Stimulated activated memory B cell treated with anti-CD40 and anti-IgM and Interleukin-4, amounts not matched to agents 10 μg/mL and 1 μg/mL and 100 μg/mL, for 72 hours (primary cell): ENCODE measurements at places on chromosomes 1 and 21.

DNA sequence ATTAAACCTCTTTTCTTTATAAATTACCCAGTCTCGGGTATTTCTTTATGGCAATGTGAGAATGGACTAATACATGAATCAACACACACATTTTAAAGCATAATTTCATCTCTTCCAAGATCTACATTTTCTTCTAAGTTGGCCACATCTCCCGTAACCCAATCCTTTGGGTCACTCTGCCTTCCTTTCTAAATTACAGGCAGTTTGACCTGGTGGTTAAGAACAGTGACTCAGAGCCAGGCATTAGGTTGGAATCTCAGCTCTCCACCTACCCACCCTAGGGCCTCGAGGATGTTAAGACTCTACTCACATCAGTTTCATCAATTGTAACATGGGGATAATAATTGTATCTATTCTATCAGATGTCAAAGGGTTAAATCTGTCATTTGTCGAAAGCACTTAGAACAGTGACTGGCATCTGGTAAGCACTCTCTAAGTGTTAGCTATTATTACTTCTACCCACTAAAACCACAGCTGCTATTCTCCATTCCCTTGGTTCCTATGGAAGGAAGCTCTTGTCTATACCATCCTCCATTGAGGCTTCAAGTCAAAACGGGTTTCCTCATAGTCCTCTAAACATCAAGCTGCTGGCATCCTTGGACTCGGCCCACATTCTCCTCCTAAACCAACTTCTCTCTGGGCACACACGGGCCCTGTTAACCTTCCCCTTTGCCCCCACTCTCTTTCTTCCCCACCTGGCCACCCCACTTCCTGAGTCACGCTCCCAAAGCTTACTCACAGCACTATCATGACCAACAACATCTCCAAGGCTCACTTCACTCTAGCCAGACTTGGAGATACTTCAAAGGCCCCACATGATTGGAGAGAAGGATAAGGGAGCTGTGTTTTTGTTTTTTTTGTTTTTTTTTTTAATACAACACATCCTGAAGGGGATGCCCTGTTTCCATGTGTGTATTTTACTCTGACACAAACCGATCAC, 116.9 kb downstream of the TGFBR3 start:
- H3K4me1 ChIP-seq, result no peaks in the 10 kb centered on the region
- no peaks in the 10 kb centered on the region for H3K36me3 ChIP-seq
- no peak overlapping the region for H3K27ac ChIP-seq
- no peak overlapping the region for H3K4me3 ChIP-seq

DNA sequence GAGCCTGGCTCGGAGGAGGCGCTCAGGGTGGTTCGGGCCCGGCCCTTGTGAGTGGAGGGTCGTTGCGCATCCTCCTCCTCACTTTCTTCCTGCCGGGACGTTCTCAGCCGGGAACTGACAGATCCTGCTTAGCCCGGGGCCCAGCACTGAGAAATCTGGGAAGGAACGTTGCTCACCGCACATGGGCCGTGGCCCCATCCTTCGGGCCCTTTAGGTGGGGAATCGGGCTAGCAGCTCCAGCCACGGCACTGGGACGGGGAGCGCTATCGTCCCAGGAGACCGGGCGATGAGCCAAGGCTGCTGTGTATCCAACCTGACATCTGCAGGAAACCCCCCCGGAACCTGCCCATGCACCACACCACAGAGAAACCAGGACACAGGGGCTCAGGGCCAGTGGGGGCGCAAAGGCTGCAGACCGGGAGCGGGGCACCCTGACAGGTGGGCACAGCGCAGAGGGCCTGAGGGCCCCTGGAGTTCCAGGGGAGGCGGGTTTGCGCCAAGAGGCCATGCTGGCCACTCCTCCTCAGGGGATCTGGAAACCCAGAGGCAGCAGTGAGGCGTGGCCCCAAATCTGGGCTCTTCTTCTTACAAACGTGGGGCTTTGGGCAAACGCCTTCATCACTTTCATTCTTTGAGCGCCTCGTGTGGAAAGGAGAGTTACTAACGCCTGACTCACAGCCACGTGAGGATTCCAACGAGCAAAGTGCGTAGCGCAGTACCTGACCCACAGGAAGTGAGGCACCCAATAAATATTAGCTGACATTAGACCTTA, at the start of gene SH2D5:
SH2D5 (minus strand) TSS at position 116 of the 772 bp plus-strand sequence. CDS start 4,659 bp downstream, outside the sequence.
- H3K4me3 ChIP-seq, result peak within 1 kb of the TSS; percentile 90
- H3K36me3 ChIP-seq, result peaks cover 10% of the 10 kb centered on the region
- ATAC-seq, result peak; percentile 82
- peaks cover 35% of the 10 kb centered on the region for H3K4me1 ChIP-seq

DNA sequence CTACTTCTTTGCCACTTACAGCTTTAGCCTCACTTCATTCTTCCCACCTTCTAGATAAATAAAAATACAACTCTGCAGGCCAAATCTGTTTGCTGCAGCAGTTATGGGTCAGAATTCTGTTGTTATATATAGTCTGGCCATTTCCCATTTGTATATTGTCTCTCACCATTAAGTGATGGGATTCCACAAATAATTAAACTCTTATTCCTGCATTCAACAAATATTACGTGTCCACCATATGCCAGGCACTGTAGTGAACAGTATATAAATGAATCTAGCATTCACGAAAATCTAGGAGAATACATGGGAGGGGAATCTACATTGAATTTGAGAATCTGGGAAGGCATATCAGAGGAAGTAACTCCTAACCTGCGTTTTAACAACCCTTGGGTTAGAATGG, 5.7 kb upstream of the GLRX2 start:
- H3K27ac ChIP-seq, result no peak overlapping the region
- H3K27me3 ChIP-seq, result no peaks in the 10 kb centered on the region
- H3K4me1 ChIP-seq, result peaks cover under 1% of the 10 kb centered on the region
- ATAC-seq, result no peak
- H3K4me3 ChIP-seq, result no peak overlapping the region

DNA sequence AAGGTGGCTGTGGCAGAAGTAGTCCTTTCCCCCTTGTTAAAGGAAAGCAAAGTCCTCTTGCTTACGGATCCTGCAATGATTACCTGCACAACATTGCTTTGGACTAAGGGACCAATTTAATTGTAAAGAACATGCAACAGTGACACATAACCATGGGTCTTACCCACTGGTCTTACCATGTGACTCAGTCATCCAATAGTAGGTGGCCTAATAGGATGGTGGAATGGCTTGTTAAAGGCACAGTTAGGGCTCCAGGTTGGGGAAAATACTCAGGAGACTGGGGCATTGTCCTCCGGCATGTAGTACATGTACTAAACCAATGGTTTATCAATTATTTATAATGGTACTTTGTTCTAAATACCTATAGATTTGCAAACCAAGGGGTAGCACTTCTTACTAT, 2.1 kb upstream of the YIPF1 start:
- no peak for ATAC-seq
- no peaks in the 10 kb centered on the region for H3K36me3 ChIP-seq
- H3K4me3 ChIP-seq, result no peak overlapping the region
- no peak overlapping the region for H3K27ac ChIP-seq
- peaks cover 13% of the 10 kb centered on the region for H3K27me3 ChIP-seq
- peaks cover 23% of the 10 kb centered on the region for H3K4me1 ChIP-seq

GRCh38 chr1:248840946-248841345, 2.9 kb downstream of the ZNF672 start:
- no peak for ATAC-seq
- H3K4me1 ChIP-seq, result peaks cover 33% of the 10 kb centered on the region
- no peak overlapping the region for H3K27ac ChIP-seq
- no peaks in the 10 kb centered on the region for H3K27me3 ChIP-seq
- H3K36me3 ChIP-seq, result peaks cover 20% of the 10 kb centered on the region

DNA sequence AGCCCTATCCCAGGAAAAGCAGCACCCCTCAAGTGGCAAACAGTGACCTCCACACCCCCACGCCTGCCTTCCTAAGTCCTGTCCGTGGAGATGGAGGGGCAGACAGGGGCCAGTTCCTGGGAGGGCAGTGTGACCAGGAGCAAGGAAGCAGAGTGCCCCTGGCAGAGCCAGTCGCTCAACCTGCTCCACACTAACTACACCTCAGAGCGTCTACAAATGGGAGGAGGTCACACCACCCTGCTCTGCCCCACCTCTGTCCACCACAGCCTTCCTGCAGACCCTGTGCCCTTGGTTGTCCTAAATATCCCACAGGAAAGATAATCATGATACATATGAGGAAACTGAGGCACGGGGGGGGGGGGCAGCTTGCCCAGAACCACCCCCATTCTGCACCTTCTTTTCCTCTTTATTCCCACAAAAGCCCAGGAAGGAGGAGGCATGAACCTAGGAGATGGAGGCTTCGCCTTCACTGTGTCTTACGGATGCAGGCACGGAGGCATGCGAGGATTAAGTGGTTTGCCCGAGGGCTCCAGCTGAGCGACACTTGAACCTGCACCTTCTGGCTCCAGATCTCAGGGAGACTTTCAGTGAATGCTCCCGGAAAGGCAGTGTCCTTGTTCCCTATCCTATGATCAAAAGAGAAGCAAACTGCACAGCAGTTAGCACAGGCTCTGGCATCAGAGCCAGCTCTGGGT, 42.7 kb upstream of the SELENON start:
- H3K4me1 ChIP-seq, result peaks cover 12% of the 10 kb centered on the region
- no peak overlapping the region for H3K4me3 ChIP-seq
